ENCODE measurements at places on chromosomes 7 and 10.

- DNase-seq: no peak
These were observed 59.7 kb downstream of the ELFN1 start for GRCh38 chr7:1729773-1730172.

DNA sequence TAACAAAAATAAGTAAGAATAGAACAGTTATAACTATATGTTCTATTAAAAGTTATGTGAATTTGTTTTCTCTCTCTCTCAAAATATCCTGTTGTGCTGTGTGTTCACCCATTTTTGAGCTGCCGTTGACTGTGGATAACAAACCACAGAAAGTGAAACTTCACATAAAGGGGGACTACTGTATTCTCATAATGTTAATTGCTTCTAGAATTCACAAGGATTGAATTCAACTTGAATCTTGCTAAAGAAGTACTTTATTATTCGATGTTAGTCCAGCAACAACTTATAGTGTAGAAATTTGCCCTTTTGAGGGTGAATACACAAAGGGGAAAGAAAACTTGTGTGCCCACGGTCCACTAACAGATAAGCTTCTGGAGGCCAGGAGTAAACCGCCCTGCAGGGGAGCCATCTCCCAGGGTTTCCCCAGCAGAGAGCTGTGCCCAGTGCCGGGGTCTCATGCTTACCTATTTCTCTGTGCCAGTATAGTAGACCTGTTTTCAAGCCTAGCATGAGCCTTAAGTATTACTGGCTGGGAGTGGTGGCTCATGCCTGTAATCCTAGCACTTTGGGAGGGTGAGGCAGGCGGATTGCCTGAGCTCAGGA, 87.1 kb downstream of the KAT6B start:
- DNase-seq: no peak

DNA sequence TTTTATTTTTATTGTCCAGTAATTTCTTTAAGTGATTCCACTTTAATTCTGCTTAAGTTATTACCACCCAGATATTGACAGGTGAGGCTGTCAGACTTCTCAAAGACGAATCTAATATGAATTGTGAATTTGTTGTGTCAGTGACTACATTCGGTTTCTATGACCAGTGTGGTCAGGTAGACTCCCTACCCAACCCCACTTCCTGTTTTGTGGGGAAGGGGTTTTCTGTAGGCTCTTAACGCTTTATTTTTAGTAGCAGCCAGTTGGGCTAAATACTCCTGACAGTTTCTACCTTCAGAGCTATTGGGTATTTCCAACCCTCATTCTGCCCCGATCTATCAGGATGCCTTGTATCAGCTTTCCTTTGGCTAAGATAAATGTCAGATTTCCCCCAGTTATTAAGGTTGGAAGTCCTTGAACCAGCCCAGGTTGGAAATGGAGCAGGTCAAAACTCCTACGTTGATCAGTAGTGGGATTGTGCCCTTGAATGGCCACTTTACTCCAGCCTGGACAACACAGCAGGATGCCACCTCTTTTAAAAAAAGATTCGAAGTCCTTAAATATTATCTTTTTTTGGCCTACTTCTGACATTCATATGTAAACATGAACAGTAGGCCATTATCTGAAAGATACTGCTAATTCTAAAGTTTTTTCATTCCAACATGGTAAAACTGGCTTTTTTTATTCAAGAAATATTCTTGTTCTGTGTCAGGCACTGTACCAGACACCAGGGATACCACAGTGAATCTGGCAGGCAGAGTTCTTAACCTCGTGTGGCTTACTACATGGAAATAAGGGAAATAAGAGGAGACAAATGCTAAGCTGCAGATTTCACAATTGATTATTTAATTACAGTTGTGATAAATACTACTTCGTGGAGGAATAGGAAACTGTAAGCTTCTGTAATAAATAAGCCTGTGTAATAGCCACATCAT, 133.3 kb upstream of the SAMD8 start:
- no peak for DNase-seq

- no peak for DNase-seq
These were observed 152.9 kb downstream of the SNX10 start for GRCh38 chr7:26444555-26444954.

- DNase-seq: peak; percentile 48
These were observed 4.4 kb downstream of the ZP3 start for GRCh38 chr7:76428868-76429805.

DNA sequence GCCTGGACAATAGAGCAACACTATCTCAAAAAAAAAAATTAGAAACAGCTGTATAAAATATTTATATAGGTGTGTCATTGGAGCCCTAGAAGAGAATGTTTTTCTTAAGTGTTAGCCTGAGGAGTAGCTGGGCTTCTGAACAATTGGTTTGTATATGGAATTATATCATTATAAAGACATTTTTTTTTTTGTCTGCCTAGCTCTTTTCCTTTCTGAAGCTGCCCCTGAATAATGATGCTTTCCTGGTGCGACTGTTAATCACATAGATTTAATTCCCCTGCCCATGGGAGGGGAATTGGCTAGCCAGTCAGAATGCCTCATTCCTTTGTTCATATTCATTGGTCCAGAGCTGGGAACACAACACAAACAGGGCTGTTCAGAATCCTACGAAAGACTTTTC, 13.9 kb upstream of the ABCC2 start:
- DNase-seq: peak; percentile 1

GRCh38 chr7:123230603-123231002, 30.8 kb upstream of the SLC13A1 start:
- DNase-seq: no peak

- DNase-seq: no peak
These were observed 539.7 kb downstream of the ANKRD7 start for GRCh38 chr7:118764221-118764620.

DNA sequence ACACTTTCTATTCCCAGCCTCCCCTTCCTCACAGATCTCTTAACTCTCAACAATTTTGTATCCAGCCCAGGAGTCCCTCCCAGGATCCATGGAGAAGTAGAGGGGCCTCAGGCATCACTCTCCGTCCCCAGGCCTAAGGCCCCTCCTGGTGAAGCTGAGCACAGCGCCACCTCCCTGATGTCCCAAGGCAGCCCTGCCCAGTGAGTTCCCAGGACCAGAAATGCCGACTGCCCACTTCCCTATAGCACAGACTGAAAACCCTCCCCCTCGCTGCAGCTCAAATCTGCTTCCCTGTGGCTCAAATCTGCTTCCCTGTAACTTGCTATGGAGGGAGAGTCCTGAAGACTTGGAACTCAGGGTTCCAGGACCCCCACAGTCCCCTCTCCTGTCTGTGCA, 35.6 kb downstream of the YKT6 start:
- DNase-seq: peak; percentile 51

GRCh38 chr7:151805191-151805590, 71.7 kb downstream of the PRKAG2 start:
- DNase-seq: no peak

Data from NCI-H82 (cell line).